ENCODE measurements at places on chromosomes 13 and 19. TPM values are rescaled to one million over a fixed set of nuclear protein-coding genes. Genes with fewer than 3 reads are reported as not detected.

The ZNF737 gene
- total RNA-seq: 34.5 TPM

The FUT3 gene
- not detected for total RNA-seq

The RNF113B gene
- total RNA-seq: 0.14 TPM

The CCNE1 gene
- total RNA-seq: 6.9 TPM

The RCBTB1 gene
- 22.7 TPM for total RNA-seq

The PSG1 gene
- total RNA-seq: 0.17 TPM

The TBC1D4 gene
- total RNA-seq: 6.7 TPM

The PLEKHG2 gene
- 24.5 TPM for total RNA-seq

The NCAN gene
- total RNA-seq: 23.9 TPM

The SIGLEC8 gene
- total RNA-seq: not detected

The SKA3 gene
- 16.3 TPM for total RNA-seq

The CERS4 gene
- total RNA-seq: 15.5 TPM

The STX10 gene
- total RNA-seq: 42.7 TPM

The CGB7 gene
- 0.31 TPM for total RNA-seq

The CRX gene
- 3.6 TPM for total RNA-seq

The DCAF15 gene
- total RNA-seq: 31.6 TPM

The CEACAM3 gene
- total RNA-seq: not detected

The HPN gene
- 0.53 TPM for total RNA-seq

The PTH2 gene
- not detected for total RNA-seq

The NLRP11 gene
- not detected for total RNA-seq

The PRR36 gene
- total RNA-seq: 2.4 TPM

The ZNF112 gene
- total RNA-seq: 11.1 TPM

The DMRTC2 gene
- total RNA-seq: 0.05 TPM

The PDE4C gene
- total RNA-seq: 1.8 TPM

The PODNL1 gene
- total RNA-seq: 0.71 TPM

The KIR2DL3 gene
- 0.22 TPM for total RNA-seq

The PRRG2 gene
- total RNA-seq: 2.1 TPM

The PSG2 gene
- not detected for total RNA-seq

The IGFL2 gene
- 0.28 TPM for total RNA-seq

The RUBCNL gene
- 10.9 TPM for total RNA-seq

The CARS2 gene
- total RNA-seq: 40.8 TPM

The SHC2 gene
- total RNA-seq: 4.6 TPM

The EXOC3L2 gene
- 0.09 TPM for total RNA-seq

The HAUS8 gene
- 17.4 TPM for total RNA-seq

The ALG11 gene
- total RNA-seq: 24.5 TPM

The ABCC4 gene
- 7.7 TPM for total RNA-seq
